ENCODE measurements at places on chromosomes 12 and 14. TPM values are rescaled to one million over a fixed set of nuclear protein-coding genes. Genes with fewer than 3 reads are reported as not detected.

The CCDC197 gene
- not detected for total RNA-seq

The ITGA7 gene
- total RNA-seq = 9.5 TPM

The RTL1 gene
- not detected for total RNA-seq

The SDR9C7 gene
- 75.6 TPM for total RNA-seq

The BEST3 gene
- not detected for total RNA-seq

The GNPNAT1 gene
- total RNA-seq = 9.9 TPM

The SMIM41 gene
- total RNA-seq = not detected

The DDX54 gene
- 65.4 TPM for total RNA-seq

The GUCY2C gene
- total RNA-seq = 0.47 TPM

The LACRT gene
- not detected for total RNA-seq

DNA sequence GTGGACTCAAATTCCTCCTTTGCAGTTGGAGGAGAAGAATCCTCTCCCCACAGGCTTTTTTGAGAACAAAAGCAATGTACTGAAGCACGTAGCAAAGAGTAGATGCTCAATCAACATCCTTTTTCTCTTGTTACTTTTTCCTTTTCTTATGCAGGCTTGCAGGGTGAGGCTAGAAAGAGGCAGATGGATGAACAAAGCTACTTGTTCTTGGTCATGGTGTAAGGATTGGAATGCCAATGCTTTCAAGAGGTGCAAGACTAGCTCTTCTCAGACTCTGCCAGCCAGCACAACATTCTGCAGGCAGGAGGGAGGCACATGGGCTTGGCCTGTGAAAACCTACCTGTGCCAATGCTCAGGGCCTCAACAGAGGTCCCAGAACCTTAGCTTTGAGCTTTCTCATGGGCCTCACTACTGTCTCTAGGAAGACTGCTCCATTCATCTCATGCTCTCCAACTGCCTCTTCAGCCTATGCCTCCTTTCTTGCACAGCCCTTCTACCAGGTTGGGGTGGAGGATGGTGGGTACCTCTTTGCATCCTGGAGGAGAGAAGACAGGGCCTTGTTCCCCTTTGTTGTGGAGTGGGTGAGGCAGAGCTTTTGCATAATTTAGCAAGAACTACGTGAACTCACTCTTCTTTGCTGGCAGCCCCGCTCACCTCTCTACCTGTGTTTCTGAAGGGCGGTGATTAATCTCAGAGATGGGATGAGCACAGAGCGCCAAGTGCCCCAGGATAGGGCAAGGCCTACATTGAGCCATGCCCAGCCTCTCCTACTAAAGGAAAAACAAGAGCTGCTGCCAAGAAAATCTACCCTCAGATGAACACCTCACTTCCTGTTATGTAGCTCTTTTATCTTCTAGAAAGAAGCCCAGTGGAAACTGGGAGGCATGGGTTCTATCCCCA lies 1119.7 kb downstream of the VRK1 start:
- DNase-seq = peak; percentile 64
- no peaks in the 10 kb centered on the region for H3K27me3 ChIP-seq
- no peaks in the 10 kb centered on the region for H3K36me3 ChIP-seq

DNA sequence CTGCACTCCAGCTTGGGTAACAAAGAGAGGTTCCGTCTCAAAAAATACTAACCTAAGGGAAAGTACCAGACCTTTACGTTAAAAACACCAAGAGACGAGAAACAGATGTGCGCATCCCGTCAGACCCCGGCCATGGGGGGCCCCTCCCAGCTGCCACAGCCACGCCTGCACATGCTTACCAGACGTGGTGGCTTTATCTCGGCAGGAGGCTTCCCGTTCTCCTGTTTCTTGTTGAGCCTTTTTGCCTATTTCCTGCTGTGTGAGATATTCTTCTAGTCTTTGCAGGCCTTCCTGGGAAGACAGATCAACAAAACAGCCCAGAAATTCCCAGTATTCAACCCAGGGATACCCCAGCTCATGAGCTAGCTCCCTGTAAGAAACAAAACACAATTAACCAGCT lies 23.6 kb downstream of the PGAM5 start:
- no peak overlapping the region for H3K27ac ChIP-seq
- H3K4me1 ChIP-seq = no peaks in the 10 kb centered on the region
- H3K36me3 ChIP-seq = peaks cover 95% of the 10 kb centered on the region
- DNase-seq = no peak
- no peaks in the 10 kb centered on the region for H3K27me3 ChIP-seq

- H3K36me3 ChIP-seq = peaks cover 18% of the 10 kb centered on the region
- H3K4me1 ChIP-seq = peaks cover 13% of the 10 kb centered on the region
- peak overlapping the region; percentile 72 for H3K27ac ChIP-seq
- peak overlapping the region; percentile 77 for H3K4me3 ChIP-seq
- DNase-seq = no peak
- H3K27me3 ChIP-seq = no peaks in the 10 kb centered on the region
Observed at GRCh38 chr14:52730709-52731111, 744 bp downstream of the STYX start.

GRCh38 chr12:111437816-111438454 lies 32.2 kb downstream of the SH2B3 start:
- H3K27ac ChIP-seq = no peak overlapping the region
- peaks cover 73% of the 10 kb centered on the region for H3K4me1 ChIP-seq
- no peak for DNase-seq
- no peak overlapping the region for H3K4me3 ChIP-seq
- H3K36me3 ChIP-seq = no peaks in the 10 kb centered on the region

GRCh38 chr14:104102282-104102914 lies 16.9 kb downstream of the ASPG start:
- no peak for DNase-seq
- H3K36me3 ChIP-seq = no peaks in the 10 kb centered on the region
- no peak overlapping the region for H3K4me3 ChIP-seq
- H3K27ac ChIP-seq = no peak overlapping the region
- H3K27me3 ChIP-seq = no peaks in the 10 kb centered on the region

DNA sequence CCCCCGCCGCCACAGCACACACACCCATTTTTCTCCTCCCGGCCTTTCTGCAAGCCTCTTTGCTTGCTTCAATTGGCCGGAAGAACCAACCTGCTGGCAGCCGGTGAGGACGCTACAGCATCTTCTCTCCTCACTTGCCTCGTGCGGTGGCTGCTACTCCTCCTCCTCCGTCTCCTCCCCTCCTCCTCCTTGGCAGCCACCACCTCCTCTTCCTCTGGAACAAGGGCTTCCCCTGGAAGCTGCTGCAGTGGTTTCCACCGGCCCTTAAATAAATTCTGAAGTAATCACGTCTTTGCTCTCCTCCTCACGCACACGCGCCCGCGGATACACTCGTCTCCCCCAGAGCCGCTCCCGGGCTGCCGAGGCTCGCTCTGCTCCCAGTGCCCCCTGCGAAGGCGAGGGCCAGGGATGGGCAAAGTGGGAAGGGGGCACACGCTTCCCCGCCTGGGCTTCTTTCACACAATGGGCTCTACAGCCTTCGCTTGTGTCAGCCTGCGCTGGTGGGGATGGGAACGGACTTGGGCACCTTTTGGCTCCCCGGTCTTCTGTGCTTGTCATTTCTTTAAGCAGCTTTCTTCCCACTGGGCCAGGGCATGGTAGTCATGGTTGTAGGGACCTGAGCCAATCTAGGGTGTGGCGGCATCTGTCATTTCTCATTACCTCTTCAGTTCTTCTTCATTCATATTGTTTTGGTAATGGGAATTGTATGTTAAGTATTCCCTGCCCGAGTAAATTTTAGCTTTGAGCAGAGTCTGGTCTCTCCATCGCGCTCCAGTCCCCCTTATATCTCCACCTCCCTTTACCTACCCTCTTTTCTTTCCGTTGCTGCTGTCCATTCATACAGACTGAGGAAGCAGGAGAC lies at the start of gene PPFIA2:
PPFIA2 (minus strand) TSS at position 161 of the 862 bp plus-strand sequence.
- peak within 1 kb of the TSS; percentile 51 for H3K4me3 ChIP-seq
- H3K27me3 ChIP-seq = peaks cover 26% of the 10 kb centered on the region
- no peak within 1 kb of the TSS for H3K27ac ChIP-seq
- peaks cover 19% of the 10 kb centered on the region for H3K4me1 ChIP-seq
- H3K36me3 ChIP-seq = no peaks in the 10 kb centered on the region
- DNase-seq = peak; percentile 74

DNA sequence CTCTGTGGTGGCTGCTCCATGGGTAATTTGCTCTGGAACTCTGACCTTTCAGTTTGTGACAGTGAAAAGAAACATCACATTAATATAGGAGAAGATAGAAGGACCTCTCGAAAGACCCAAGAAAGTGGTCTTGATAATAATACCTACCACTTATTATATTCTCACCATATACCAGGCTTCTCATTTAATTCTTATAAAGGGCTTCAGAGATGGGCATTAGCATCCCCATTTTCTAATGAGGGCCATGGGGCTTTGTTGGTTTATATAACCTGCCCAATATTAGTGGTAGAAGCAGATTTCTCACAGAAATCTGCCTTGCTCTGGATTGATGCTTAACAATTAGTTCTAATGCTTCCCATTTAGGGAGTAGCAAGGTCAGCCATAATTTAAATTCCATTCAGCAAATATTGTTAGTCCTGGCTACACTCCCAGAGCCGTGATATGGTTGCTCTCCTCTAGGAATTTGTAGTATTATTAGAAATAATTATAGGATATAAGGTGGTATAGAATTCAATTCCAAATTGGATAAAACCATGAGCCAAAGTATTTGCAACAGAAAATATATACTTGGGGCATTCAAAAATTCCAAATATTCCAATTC lies 7.4 kb upstream of the AMIGO2 start:
- H3K36me3 ChIP-seq = no peaks in the 10 kb centered on the region
- DNase-seq = no peak
- H3K27me3 ChIP-seq = no peaks in the 10 kb centered on the region
- H3K4me1 ChIP-seq = peaks cover 50% of the 10 kb centered on the region
- H3K27ac ChIP-seq = no peak overlapping the region
- H3K4me3 ChIP-seq = no peak overlapping the region

GRCh38 chr14:62645649-62646048 lies 399.6 kb downstream of the KCNH5 start:
- no peaks in the 10 kb centered on the region for H3K27me3 ChIP-seq
- H3K4me3 ChIP-seq = no peak overlapping the region
- H3K4me1 ChIP-seq = no peaks in the 10 kb centered on the region
- H3K27ac ChIP-seq = no peak overlapping the region
- DNase-seq = no peak

- no peak for DNase-seq
- H3K36me3 ChIP-seq = no peaks in the 10 kb centered on the region
Observed at GRCh38 chr12:30000401-30000800, 216.7 kb upstream of the TMTC1 start.

DNA sequence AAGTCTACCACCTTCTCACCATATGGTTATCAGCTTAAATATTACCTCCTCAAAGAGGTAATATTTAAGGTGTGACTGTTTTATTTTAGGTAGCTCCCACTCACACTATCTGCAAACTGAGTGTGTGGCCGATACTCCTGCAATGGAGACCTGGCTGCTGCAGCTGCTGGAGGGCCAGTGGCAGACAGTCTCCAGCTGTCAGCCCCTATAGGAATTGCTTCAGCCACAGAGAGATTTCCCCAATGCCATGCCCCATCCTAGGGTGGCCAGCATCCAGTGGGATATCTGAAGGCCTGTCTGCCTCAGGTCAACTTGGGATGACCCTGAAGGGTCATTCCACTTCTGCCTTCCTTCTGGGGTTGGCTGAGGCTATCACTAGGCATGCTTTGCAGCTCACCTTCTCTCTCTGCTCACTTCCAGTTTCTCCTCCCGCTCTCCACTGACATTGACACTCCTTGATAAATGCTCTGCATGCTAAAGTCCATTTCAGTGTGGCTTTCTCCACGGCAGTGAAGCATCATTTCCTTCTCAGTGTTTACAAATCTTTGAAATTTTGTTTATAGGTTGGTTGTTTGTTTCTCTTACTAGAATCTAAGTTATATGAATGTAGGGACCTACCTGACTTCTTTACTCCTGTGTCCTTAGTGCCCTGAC lies 90.2 kb upstream of the USP44 start:
- DNase-seq = no peak
- no peaks in the 10 kb centered on the region for H3K4me1 ChIP-seq
- no peak overlapping the region for H3K4me3 ChIP-seq
- no peaks in the 10 kb centered on the region for H3K36me3 ChIP-seq

GRCh38 chr14:77730976-77731497 lies 23.1 kb downstream of the SLIRP start:
- no peak for DNase-seq
- H3K36me3 ChIP-seq = peaks cover 100% of the 10 kb centered on the region
- H3K27ac ChIP-seq = no peak overlapping the region
- no peak overlapping the region for H3K4me3 ChIP-seq
- no peaks in the 10 kb centered on the region for H3K4me1 ChIP-seq
- no peaks in the 10 kb centered on the region for H3K27me3 ChIP-seq

- H3K27me3 ChIP-seq = no peaks in the 10 kb centered on the region
- no peak overlapping the region for H3K27ac ChIP-seq
- H3K4me3 ChIP-seq = no peak overlapping the region
- no peaks in the 10 kb centered on the region for H3K36me3 ChIP-seq
- peaks cover 40% of the 10 kb centered on the region for H3K4me1 ChIP-seq
Observed at GRCh38 chr14:68656452-68656851, 136.4 kb downstream of the ZFP36L1 start.

- peak overlapping the region; percentile 67 for H3K4me3 ChIP-seq
- H3K4me1 ChIP-seq = peaks cover 50% of the 10 kb centered on the region
- H3K36me3 ChIP-seq = no peaks in the 10 kb centered on the region
- H3K27me3 ChIP-seq = peaks cover 46% of the 10 kb centered on the region
- peak overlapping the region; percentile 95 for H3K27ac ChIP-seq
- DNase-seq = peak; percentile 59
Observed at GRCh38 chr14:104118006-104118844, 20.2 kb upstream of the KIF26A start.

DNA sequence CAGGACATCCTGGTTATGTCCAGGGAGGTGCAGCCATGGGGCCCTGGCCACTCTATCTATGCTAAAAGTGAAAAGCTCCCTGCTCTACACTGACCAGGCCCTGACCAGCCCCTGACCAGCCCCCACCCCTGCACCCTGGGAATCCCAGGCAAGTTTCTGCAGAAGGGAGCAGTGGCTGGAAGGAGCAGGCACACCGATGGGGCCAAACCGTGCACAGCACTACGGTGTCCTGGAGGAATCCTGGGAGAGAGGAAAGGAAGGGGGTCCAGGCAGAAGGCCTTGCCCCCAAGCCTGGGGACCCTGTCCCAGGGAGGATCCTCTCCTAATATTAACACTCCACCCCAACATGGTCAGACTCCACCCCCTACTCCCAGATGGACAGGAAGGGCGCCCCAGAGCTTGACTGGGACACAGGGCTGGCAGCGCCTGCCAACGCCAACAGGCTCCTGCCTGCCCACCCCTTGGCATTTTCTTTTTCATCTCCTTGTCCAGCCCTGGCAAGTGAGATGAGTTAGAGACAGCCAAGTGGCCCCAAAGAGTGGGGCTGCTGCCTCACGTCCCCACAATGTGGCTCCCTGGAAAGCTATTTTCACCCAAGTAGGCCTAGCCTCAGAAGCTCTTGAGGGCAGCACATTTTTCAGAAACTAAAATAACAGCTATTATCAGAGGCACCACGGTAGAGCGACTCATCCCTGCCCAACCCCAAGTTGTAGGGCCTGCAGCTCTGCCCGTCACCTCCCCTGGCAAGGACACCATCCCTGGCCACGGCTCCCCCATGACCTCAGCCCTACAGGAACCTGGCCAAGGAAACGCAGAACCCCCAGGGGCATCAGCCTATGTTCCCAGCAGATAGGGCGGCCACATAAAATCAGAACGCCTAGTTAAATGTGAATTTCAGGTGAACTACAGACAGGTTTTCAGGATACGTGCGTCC lies 82.6 kb downstream of the SCARB1 start:
- H3K27ac ChIP-seq = no peak overlapping the region
- DNase-seq = no peak
- peaks cover 18% of the 10 kb centered on the region for H3K36me3 ChIP-seq
- no peaks in the 10 kb centered on the region for H3K27me3 ChIP-seq
